T-helper 17 cell (primary cell): ENCODE measurements at places on chromosomes 7 and 10.

- DNase-seq, result no peak
Observed at GRCh38 chr10:73872190-73872710, 2.1 kb downstream of the CAMK2G start.

GRCh38 chr10:69976795-69977546, 75.7 kb upstream of the MACROH2A2 start:
- DNase-seq, result no peak

GRCh38 chr7:78172267-78172757, 373.7 kb downstream of the PHTF2 start:
- no peak for DNase-seq

DNA sequence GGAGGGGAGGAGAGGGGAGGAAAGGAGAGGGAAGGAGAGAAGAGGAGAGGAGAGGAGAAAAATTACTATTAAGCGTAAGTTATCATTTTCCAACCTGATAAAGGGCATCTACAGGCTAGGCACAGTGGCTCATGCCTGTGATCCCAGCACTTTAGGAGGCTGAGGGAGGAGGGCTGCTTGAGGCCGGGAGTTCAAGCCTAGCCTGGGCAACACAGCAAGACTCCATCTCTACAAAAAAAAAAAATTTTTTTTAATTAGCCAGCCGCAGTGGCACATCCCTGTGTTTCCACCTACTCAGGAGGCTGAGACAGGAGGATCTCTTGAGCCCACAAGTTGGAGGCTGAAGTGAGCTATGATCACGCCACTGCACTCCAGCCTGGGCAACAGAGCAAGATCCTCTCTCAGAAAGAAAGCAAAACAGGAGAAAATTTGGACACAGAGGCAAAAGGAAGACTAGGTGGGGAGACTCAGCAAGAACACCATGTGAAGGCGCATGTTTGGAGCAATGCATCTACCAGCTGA, 35.2 kb upstream of the GTF2I start:
- DNase-seq, result no peak

DNA sequence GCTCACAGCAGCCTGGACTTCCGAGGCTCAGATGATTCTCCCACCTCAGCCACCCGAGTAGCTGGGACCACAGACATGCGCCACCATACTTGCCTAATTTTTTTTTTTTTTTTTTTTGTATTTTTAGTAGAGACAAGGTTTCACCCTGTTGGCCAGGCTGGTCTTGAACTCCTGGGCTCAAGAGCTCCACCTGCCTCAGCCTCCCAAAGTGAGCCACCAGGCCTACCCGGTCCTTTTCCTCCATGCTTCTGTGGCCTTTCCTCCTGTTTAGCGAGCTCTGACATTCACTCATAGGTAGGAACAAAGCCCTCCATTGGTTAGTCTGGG, 50.1 kb upstream of the SRPK2 start:
- no peak for DNase-seq

DNA sequence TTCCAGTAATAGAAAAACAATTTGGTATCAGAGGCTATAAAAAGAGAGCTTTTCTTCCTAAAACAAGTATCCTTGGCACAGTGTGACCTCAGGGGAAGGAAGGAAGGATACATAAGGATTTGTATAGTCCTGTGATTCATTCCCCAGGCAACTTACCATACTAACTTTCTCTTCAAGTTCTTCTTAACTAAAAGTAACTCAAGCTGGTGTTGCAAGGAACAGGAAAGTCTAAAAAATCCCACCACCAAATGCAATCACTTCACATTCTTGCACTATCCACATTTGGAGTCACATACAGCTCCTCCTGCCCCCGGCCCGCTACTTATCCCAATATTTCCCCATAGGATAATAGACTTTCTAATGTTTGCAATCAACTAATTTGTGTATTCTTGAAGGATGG, 84.8 kb downstream of the PRKAG2 start:
- no peak for DNase-seq

- no peak for DNase-seq
Observed at GRCh38 chr7:2095436-2095835, 137.3 kb downstream of the MAD1L1 start.

- no peak for DNase-seq
Observed at GRCh38 chr10:78434886-78435285, 401.2 kb downstream of the RPS24 start.

DNA sequence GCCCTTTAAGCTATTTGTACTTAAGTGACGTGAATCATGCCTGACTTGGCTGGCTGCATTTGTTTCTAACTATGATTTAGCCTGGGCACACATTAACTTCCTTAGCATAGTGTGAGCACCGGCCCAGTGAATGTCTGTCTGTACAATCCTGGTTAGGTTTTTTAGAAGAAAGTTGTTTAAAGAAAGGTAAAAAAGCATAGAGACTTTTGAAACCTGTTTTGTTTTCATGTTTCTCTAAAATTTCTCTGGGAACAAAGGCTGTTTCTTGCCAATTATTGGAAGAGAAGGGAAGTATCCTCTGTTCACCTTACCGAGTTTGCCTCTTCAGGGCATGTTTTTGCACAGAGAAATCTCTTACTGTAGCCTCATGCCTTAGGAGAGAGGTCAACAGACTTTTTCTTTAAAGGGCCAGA, 42.9 kb upstream of the MET start:
- no peak for DNase-seq

DNA sequence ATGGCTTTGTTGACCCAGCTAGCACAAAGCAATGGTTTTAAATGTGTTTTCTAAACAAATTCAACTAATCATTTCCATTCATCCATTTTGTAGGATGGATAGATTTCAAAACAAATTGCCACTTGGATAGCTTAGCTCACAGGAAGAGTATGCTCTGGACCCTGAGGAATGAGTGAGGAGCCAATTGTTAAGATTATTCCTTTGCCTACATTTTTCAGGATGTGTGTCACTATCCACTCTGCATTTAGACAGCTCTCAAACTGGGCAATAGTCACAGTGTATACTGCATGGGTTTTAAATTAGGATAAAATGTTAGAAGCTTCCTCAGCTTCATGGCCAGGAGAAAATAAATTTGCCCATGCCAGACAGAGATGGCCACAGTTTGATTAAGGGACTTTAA, 605.6 kb upstream of the TEX47 start:
- DNase-seq, result no peak

GRCh38 chr7:90587766-90588165, 8.4 kb upstream of the CDK14 start:
- no peak for DNase-seq

GRCh38 chr10:124705817-124706461, 38.2 kb downstream of the FAM53B start:
- no peak for DNase-seq

GRCh38 chr7:106658316-106659165, 2.4 kb downstream of the CCDC71L start:
- no peak for DNase-seq

DNA sequence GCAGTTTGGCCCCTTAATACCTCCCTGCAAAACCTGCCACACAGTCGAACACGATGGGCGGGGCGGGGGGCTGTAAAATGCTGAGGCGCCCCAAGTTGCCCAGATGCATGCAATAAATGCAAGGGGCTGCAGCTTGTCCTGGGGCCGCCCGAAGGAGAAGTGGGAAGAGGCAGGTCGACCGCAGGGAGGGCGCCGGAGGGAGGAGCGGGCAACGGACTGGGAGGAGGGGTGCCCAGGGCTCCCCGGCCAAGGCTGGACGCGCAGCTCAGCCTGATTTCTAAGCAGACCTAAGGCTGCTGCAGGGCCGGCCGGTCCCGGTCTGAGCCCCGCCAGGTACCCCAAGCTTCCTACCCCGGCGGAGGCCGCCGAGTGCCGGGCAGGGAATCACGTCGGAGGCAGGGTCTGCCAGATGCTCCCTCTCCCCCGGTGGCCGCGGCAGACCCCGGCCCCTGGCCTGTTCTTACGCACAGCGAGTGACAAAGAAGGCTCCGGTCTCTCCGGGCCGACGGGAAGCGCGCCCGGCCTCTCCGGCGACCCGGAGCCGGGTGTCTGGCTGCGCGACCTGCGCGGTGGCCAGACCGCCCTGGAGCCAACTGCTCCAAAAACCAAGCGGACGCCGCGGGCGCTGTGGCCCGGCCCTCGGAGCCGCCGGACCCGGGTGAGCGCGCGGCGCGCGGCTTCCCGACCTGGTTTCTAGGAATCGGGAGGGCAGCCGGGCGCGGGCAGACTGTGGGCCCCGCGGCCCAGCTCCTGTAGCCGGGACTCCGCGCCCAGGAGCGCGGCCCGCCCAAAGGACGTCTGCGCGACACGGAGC, 744 bp upstream of the EBF3 start:
- DNase-seq, result no peak

- no peak for DNase-seq
Observed at GRCh38 chr10:103111031-103111917, 81.8 kb downstream of the NT5C2 start.

DNA sequence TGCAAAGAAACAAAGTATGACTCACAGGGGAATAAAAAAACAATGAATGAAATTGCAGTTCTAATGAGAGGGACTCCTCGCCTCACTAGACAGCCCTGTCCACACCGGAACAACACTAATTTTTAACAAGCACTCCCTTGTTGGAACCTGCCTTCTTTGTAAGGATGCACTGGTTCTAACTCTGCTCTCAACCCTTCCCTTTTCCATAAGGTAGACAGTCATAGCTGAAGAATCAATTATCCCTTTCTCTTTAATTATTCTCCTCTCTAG, 65.1 kb downstream of the TSPAN12 start:
- no peak for DNase-seq

DNA sequence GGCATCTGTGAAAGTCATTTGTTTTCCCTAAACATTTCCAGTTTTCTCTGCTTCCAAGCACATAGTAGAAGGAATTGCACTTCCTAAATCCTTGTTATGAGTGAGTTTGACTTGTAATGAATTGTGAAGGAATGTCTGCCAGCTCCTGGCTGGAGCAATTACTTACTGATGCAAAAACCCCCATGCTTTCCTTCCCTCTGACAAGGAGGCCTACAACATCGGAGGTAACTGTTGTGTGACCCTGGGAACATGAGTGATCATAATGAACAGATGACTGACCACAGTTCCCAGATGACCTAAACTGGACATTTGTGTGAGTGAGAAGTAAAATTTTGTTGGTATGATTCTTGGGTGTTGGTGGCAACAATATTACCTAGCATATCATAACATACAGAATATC, 21.4 kb upstream of the CPVL start:
- DNase-seq, result no peak

DNA sequence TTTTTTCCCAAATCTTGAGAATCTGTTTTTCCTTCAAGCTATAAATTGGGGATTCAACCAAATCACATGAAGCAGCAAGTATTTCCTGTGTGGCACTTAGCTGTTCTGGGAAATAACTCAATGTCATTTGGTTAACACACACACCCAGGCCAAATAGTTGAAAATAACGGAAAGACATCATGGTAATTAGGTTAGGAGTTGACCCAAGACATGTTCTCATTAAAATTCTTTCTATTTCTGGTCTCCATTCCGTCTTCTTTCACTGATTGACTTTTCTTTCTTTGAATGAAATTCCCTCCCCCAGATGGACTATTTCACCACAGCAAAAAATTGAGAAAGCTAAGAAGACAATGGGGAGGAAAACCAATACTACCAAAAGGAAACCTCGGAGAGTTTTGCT, 30.5 kb downstream of the NRP1 start:
- no peak for DNase-seq

DNA sequence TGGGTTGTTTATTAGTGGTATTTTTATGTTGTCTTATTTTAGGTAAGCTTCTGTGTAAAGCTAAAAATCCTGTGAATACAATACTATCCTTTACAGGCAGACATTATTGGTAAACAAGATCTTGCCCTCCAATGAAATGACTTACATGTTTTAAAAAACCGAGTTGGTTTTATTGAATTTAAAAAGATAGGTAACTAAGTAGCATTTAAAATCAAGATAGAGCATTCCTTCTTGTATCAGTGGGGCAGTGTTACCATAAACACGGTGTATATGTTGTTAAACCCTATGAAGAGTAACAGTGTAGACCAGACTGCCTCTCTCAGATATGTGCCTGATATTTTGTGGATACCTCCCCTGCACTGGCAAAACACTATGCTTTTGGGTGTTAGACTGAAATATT, 81.0 kb downstream of the SNX10 start:
- no peak for DNase-seq

DNA sequence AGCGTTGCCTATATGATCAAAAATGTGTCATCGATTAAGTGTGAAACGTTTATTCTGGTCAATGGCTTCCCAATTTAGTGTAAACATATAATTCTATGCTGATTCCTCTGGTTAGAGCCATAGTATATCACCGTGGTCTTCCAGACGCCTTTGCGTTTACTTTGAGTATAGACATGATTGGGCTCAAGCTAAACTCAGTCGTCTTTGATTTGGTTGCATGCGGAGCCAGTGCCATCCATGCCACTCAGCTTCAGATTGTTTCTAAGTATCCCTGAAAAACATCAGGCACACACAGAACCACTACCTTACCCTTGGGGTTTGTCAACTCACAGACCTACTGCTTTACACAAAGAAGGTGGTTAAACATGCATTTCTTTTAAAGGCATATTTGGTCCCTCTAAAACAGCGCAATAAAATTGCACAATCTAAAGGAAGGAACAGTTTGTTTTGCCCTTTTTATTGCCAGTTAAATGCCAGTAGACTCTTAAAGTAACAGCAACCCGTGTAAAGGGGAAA, 273.6 kb upstream of the KLF6 start:
- no peak for DNase-seq

GRCh38 chr10:136465-136762, 1.2 kb downstream of the ZMYND11 start:
- no peak for DNase-seq

- DNase-seq, result no peak
Observed at GRCh38 chr7:150778014-150778737, 22.0 kb downstream of the TMEM176B start.

DNA sequence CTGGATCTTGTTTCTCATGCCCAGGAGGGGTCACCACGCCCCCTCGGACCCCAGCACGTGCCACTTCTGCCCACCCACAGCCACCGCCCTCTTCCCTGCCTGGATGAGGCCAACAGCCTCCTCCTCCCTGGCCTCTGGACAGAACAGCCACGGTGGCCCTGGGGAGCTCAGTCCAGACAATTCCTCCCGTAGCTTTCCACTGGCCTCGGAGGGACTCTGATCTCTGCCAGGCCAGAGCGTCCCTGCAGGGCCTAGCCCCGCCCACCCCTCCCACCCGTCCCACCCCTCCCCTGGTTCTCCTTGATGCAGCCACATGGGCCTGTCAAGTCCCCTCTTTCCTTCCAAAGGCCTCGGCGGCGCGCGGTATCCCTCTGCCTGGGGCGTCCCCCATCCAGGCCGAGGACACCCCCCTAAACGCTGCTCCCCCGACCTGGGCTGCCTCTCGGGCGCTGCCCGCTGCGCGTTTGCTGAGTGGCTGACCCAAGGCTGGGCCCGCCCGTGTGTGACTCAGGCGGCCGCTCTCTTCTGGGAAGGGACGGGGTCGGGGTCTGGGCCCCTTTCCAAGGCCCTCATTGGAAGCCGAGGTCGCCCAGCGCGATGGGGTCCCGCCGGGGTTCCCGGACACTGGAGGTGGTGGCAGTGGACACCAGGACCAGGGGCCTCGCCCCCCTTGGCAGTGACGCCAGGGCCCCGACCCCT, 557 bp downstream of the TMEM120A start:
- no peak for DNase-seq

DNA sequence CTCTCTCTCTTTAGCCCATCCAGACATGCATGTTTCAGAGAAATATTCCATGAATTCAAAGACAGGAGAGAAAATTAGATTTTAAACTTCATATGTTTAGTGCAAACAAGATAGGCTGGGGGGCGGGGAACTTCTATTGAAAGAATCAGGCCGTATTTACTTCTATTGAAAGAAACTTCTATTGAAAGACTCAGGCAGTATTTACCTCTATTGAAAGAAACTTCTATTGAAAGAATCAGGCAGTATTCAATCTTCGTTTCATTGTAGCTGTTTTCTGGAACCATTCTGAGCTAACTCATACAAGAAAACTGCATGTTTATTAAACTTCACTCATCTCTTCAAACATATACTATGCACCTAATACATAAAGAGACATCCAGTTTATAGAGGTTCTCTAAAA, 123.1 kb downstream of the TYW1B start:
- DNase-seq, result no peak
